Esophagus muscularis mucosa (tissue), 4 donors: ENCODE measurements at places on chromosomes 3 and 15. TPM values are rescaled to one million over a fixed set of nuclear protein-coding genes. Genes with fewer than 3 reads are reported as not detected.

The INSYN1 gene
- 21.2 TPM for total RNA-seq

The C3orf49 gene
- total RNA-seq, result not detected

GRCh38 chr3:14329116-14329830 is 73.1 kb upstream of the SLC6A6 start:
- no peak for DNase-seq
- H3K36me3 ChIP-seq, result no peaks in the 10 kb centered on the region
- no peaks in the 10 kb centered on the region for H3K27me3 ChIP-seq
- H3K4me1 ChIP-seq, result no peaks in the 10 kb centered on the region
- H3K4me3 ChIP-seq, result no peak overlapping the region

DNA sequence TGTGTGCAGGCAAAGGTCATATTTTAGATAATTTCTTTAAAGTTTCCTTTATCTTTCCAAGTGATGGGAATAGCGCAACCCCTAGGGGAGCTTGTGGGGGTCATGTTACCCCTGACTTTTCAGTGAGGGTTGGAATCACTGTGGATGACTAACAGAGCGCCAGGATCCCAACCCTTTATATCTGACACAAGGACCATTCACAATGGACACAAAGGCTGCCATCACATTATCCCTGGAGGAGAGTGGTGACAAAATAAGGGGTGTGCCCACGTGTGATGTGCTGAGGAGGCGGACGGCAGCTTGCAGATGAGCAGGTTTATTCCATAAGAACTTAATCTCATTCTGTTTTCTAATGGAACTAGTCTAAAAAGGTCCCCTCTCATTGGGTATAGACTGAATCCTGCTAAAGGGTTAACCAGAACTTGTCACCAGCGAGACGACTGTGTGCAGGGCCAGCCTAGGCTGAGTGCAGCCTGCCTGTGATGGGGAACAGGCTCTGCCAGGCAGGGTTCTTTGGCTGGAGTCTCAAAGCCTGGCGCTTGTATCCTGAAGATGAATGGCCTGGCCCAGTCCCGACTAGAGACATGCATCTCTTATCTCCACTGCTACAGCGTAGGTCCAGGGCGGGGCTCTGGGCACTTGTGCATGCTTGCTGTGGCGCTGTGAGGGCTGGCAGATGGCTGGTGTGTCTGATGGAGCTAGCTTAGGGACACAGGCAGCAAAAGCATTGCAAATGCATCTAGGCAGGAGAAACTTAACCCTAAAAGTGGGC is 50.2 kb downstream of the CHDH start:
- DNase-seq, result no peak
- no peak overlapping the region for H3K27ac ChIP-seq
- H3K27me3 ChIP-seq, result no peaks in the 10 kb centered on the region

- no peak overlapping the region for H3K4me3 ChIP-seq
- H3K4me1 ChIP-seq, result peaks cover 3% of the 10 kb centered on the region
- no peak overlapping the region for H3K27ac ChIP-seq
- H3K27me3 ChIP-seq, result no peaks in the 10 kb centered on the region
- DNase-seq, result no peak
- H3K36me3 ChIP-seq, result peaks cover 30% of the 10 kb centered on the region
These were observed 7.2 kb downstream of the RPL22L1 start for GRCh38 chr3:170862618-170863374.

DNA sequence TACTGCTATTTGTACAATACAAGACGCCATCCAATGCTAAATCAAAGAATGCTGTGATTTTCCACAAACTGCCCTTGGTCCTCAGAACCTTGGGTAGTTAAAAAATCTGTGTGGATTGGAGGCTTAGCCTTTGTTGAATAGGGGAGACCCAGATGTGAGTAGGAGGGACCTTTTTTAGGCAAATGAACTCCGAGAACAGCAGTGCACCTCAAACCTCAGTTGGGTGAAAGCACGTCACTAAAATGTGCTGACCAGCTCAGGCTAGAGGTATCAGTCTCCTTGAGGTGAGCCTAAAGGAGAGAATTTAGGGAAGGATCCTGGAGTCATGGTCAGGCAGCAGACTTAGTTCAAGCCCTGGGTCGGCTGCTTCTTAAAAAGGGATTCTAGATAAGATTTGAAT is 200.7 kb downstream of the SOX2 start:
- DNase-seq, result no peak
- H3K36me3 ChIP-seq, result no peaks in the 10 kb centered on the region
- no peak overlapping the region for H3K27ac ChIP-seq
- no peaks in the 10 kb centered on the region for H3K4me1 ChIP-seq

DNA sequence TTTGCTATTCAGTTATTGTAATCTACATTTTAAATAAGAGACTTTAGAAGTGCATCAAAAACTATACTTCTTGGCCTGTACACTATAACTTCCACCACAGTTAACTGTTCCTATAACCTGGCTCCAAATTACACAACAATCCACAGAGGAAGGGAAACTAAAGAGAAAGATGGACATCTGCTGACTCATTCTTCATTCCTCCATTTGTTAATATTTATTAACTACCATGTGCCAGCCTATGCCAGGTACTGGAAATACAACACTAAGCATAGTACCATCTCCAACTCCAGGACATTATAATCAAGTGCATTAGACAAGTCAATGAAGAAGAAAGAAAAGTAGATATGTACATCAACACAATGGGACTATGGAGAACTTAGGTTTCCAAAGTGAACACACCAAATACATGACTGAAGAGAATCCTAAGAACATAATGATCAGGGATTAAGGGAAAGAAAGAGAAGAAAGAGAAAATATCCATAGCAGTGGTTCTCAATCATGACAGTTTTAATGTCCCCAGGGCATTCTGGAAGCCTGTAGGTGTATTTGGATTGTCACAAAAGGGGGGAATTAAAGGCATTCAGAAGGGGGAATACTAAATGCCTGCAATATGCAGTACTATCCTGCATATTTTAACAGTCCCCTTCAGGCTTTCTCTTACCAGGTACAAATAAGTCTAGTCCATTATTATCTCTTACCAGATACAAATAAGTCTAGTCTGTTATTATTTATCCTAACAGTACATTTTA is 8.9 kb downstream of the ICE2 start:
- H3K27me3 ChIP-seq, result no peaks in the 10 kb centered on the region
- no peaks in the 10 kb centered on the region for H3K36me3 ChIP-seq
- no peak overlapping the region for H3K27ac ChIP-seq

- H3K4me1 ChIP-seq, result peaks cover 6% of the 10 kb centered on the region
- no peak overlapping the region for H3K4me3 ChIP-seq
- H3K36me3 ChIP-seq, result no peaks in the 10 kb centered on the region
- no peaks in the 10 kb centered on the region for H3K27me3 ChIP-seq
- H3K27ac ChIP-seq, result no peak overlapping the region
These were observed 131.6 kb downstream of the STAC start for GRCh38 chr3:36511791-36512486.
